ENCODE measurements at places on chromosomes 2 and 18.

- no peak for DNase-seq
Observed at GRCh38 chr2:18899725-18900124, 310.4 kb upstream of the NT5C1B start.

- no peak for DNase-seq
Observed at GRCh38 chr2:190519975-190520767, 14.4 kb downstream of the NEMP2 start.

GRCh38 chr2:26730549-26731344 lies 33.3 kb upstream of the SLC35F6 start:
- no peak for DNase-seq

DNA sequence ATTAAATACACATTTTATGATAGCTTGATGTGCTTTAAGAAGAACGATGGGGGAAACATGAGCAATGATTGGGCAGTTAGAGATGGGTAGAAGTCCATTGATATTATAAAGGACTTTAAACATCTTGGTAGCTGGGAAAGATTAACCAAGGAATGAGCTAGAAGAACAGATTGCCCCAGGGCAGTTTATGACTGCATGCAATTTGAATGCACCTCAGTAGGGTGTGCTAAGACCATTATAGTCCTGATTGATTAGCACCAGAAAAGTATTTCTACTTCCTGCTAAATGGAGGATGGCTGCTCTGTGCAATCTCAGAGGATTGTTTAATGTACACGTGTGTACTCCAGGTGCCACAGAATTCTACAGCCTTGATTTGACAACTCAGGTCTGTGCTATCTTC lies 641.9 kb downstream of the CNTNAP5 start:
- no peak for DNase-seq
